Stimulated activated CD4-positive, alpha-beta T cell treated with anti-CD3 and anti-CD28 coated beads, Interleukin-12 subunit alpha, Interleukin-12 subunit beta, amount 100 ng/mL, for 4 hours (primary cell): ENCODE measurements at places on chromosomes 6 and 20.

- DNase-seq, result no peak
Observed at GRCh38 chr20:41352666-41353065, 12.0 kb downstream of the LPIN3 start.

GRCh38 chr6:76984572-76984971, 478.7 kb downstream of the HTR1B start:
- DNase-seq, result no peak

DNA sequence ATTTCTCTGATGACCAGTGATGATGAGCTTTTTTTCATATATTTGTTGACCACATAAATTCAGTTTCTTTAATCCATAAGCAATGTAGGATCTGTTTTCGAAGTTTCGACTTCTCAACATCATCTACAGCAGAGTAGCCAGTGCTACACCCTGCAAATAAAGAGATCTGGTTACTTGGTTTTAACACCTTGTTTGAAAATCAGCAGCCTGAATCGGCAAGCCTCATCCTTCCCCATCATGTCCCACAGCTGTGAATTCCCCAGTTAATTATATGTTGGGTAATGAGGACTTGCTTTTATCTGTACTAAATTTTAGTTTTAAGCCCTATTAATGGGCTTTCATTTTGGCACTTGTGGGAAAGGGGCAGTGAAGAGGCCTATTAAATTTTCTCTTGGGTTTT, 80.6 kb downstream of the BMP2 start:
- DNase-seq, result no peak

GRCh38 chr20:47257256-47257655, 99.2 kb downstream of the ZMYND8 start:
- DNase-seq, result no peak

- DNase-seq, result no peak
Observed at GRCh38 chr6:101365181-101365580, 28.3 kb upstream of the GRIK2 start.

- DNase-seq, result no peak
Observed at GRCh38 chr6:20160541-20161283, 51.6 kb downstream of the MBOAT1 start.

DNA sequence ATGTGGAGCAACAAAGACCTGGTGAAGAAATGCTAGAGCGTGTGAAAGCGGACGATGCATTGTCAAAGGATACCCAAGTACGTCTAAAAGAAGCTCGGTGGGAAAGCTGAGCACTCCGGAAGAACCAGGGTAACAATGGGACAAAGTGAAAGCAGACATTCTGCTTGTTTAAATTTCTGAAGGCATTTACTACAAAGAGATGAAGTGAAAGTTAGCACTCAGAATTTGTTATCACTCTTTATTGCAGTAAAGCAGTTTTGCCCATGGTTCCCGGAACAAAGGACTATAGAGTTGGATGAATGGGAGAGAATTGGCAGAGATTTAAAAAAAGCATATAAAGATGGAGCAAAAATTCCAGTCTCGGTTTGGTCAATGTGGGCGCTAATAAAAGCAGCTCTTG, 12.8 kb upstream of the IRAK1BP1 start:
- DNase-seq, result no peak

- no peak for DNase-seq
Observed at GRCh38 chr6:157770946-157771345, 52.1 kb upstream of the SNX9 start.

DNA sequence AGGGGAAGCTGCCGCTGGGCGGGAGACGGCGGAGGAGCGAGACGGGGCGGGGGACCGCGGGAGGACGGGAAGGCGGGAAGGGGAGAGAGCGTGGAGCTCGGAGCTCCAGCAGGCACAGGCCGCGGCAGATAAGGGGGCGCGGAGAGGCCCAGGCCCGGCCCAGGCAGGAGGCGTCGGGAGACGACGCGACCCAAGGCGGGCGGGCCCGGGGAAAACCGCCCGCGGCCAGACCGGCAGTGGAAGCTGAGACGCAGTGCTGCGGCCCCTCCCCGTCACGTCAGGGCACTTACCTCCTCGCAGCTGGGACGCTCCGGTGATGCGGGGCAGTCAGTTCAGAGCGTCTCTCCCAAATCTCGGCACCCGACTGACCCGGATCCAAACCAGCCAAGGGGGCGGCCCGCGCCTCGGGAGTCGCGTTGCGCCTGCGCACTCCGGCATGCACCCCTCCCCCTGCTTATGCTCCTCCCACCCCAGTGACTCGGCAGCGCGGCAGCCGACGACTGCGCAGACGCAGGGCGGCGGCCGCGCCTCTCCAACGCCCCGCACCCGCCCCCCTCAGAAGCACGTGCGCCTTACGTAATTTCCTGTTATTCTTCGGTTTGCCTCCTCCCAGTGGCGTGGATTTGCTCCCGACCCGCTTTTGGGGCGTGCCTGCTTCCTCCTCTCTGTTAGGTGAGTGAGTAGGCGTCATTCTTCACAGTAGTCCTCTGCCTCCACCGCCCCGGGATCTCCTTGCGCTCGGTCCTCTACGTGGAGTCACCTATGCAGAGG, at the start of gene OSER1:
TSS of gene OSER1 (minus strand) at position 366 of the 771 bp plus-strand sequence. CDS start 3,814 bp downstream, outside the sequence.
- peak; percentile 96 for DNase-seq

- DNase-seq, result no peak
Observed at GRCh38 chr6:41597246-41598000, 40.8 kb upstream of the MDFI start.

DNA sequence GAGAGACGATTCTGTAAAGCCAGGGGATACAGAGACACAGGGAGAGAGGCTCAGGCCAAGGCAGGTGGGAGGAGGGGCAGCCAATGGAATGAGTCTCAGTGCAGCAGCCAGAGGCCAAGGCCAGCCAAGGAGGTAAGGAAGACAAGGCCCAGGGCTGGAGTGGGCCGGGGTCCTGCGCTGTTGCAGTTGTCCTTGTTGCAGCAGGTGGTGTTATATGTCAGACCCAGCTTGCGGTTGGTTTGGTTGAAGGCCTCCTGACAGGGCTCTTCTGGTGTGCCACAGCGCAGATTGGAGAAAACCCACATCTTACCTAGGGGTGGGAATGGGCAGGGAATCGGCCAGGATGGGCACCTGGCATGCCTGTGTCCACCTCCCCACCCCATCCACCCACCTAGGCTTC, 2.5 kb downstream of the LY6G6C start:
- no peak for DNase-seq
